ENCODE measurements at places on chromosomes 6 and 20.

DNA sequence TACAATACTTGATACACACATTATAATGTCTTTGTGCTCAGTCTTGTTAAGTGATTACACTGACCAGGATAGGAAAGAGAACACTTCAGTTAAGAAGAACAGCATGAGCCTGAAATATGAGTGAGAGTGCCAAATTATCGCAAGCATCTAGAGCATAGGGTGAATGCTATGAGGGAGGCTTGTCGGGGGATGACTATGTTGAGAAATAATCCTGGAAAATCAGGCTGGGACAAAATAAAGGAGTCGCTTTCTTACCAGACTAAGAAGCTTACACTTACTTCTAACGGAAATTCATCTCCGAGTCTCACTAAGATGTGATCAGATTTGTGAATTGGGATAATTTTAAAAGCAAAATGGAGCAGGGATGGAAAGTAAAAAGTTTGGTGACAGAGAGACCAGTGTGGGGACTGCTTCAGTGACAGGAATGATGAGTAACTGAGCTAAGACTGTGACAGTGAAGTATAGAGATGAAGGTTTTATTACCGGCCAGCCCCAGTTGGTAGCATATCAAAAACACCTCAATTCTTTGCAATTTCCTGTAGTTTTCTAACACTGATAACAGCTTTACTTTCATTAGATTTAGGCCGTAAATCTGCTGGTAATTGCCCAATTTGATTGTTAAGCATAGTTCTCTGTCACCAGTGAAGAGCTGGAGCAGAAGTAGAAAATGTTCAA is 48.4 kb upstream of the DEFB112 start:
- no peak for DNase-seq

DNA sequence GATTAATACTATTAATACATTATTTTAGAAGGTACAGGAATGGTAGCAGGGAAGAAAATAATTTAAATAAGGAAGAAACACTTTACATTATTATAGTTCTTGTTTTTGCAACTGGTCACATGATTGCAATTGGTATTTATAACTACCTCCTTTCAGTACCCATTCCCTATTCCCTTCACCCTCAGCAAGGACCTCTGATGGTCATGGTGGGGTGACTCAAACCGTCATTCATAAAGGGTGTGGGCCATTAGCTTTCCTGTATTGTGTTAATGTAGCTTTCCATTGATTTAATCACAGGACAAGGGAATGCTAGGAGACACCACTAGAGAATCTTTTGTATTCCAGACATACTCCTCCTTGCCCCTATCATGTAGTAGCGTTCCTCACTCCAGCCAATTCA is 47.2 kb upstream of the TMEM244 start:
- DNase-seq = no peak

DNA sequence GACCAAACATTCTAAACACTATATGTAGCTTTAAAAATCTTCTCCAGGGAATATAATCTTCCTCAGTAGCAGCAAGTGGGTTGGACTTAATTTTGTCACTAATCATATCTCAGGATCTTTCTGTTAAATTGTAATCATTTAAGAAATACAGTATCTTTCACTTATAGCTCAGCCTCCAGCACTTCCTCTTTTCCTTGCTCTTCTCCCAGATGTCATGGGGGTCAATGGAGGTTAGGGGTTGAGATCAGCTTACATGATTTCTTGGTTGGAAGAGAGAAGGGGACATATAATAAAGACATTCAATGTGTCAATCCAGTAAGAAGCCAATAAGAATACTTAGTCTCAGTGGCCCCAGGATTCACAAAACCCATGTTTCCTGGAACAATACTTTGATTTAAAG is 15.7 kb upstream of the REPS1 start:
- DNase-seq = no peak

DNA sequence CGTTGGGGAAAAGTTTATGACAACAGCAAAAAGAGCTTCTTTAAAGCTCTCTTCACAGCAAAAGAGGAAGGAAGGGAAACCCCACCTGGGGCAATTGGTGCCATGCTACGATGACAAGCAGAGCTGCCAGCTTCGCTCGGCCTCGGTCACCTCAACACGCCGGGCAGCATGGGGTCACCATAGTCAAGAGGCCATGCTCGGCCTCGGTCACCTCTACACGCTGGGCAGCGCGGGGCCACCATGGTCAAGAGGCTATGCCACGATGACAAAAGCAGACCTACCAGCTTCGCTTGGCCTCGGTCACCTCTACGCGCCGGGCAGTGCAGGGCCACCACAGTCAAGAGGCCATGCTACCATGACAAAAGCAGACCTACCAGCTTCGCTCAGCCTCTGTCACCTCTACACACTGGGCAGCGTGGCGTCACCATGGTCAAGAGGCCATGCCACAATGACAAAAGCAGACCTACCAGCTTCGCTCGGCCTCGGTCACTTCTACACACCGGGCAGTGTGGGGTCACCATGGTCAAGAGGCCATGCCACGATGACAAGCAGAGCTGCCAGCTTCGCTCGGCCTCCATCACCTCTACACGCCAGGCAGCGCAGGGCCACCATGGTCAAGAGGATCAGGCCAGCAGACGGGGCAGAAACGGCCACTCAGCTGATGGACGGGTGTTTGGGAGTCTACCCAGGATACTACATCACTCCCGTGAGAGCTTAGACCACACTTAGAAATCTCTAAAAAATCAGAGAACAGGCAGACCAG is 12.1 kb downstream of the APMAP start:
- DNase-seq = no peak

GRCh38 chr6:5813625-5814027 is 193.1 kb downstream of the NRN1 start:
- peak; percentile 29 for DNase-seq

DNA sequence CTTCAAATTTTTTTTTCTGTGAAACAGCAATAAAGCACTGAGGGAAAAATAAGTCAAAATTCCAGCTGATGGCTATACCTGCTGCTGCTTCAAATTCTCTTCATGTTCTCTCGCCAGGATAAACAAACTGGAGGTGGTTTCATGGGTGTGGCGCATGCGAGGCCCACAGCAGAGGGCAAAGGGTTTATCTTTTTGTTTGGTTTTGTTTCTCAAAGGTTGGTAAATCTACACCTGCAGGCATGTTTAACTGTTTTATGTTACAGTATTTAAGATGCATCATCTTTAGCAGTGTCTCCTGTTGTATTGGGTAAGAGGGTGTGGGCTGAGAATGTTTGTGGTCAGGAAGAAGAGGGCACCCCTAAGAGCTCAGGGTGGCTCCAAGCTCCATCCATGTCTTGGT is 342.2 kb downstream of the CDH26 start:
- no peak for DNase-seq

- no peak for DNase-seq
Measured at GRCh38 chr6:19849755-19850154, 12.6 kb downstream of the ID4 start.

GRCh38 chr6:122323361-122323760 is 76.1 kb upstream of the HSF2 start:
- no peak for DNase-seq

DNA sequence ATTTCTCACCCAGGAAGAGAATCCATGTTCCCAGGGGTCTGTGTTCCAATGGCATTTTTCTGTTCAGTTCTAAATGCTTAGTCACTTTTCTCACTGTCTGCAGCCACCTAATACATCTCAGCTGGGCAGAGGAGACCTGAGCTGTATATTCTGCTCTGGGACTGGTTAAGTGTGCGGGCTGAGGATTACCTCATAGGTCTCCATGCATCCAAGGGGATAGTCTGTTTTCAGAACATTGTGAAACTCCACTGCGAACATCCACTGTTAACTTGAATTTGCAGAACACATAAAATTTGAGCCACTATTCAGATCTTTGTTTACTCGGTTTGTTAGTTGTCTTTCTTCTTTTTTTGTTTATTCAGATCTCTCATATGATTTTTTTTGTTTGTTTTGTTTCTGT is 947.1 kb downstream of the TFAP2A start:
- DNase-seq = no peak

GRCh38 chr20:796921-797320 is 28.6 kb upstream of the SLC52A3 start:
- no peak for DNase-seq

DNA sequence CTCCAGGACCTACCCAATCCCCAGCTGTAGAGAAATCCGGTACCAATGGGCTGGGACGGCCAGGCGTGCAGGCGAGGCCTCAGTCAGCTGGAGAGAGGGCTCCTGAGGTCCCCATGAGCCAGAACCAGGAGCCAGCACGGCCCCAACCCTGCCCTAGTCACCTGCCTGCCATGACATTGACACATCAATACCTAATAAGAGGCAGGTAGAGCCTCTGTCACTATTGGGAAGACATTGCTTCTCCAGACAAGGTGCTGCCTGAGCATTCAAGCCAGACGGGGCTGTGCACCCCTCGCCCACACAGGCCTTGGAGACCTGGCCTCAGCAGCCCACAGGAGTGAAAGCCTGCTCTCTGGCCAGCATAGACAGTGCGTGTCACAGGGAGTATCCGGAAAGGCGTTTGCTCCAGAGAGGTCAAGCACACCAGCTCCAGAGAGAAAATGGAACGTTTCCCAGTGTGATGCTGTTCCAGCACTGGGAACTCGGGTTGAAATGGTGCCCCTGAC is 3.5 kb downstream of the DLL1 start:
- no peak for DNase-seq

- DNase-seq = no peak
Measured at GRCh38 chr20:59421089-59421488, 120.7 kb downstream of the EDN3 start.

DNA sequence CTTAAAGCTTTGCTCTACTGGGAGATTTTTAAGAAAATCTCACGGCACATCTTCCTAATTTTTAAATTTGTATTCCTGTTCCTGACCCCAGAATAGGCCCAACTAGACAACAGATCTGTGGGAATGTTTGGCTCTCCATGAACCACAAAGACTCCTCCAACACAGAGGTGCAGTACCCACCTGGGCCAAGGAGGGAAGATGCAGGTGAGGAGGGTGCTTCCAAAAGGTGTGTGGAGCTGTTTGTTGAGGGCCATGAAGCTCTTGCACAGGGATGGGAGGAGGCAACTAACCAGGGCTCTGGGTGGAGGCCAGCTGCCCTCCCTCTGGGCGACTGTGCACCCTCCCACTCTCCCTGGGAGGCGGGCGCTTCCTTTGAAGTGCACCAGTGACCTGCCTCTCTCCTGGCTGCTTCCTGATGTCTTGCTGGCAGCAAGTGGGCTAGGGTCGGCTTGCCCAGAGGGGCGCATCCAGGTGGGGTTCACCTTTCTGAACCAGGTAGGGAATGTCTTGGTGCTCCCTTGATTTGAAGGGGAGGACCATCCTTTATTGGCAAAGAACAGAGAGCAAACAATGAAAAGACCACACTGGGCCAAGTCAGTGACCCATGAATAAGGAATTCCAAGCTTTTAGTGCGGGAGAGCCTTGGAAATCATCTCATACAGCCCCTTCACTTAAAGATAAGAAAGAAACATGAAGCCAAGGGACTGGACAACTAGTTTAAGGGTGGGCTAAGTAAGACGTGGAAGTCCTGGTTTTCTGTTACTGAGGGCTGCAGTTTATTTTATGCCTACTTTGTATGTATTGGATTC is 76.0 kb downstream of the ANKRD6 start:
- DNase-seq = no peak

- no peak for DNase-seq
Measured at GRCh38 chr6:113361014-113361645, 496.0 kb upstream of the MARCKS start.

GRCh38 chr6:6870921-6871320 is 236.8 kb upstream of the RREB1 start:
- DNase-seq = no peak

DNA sequence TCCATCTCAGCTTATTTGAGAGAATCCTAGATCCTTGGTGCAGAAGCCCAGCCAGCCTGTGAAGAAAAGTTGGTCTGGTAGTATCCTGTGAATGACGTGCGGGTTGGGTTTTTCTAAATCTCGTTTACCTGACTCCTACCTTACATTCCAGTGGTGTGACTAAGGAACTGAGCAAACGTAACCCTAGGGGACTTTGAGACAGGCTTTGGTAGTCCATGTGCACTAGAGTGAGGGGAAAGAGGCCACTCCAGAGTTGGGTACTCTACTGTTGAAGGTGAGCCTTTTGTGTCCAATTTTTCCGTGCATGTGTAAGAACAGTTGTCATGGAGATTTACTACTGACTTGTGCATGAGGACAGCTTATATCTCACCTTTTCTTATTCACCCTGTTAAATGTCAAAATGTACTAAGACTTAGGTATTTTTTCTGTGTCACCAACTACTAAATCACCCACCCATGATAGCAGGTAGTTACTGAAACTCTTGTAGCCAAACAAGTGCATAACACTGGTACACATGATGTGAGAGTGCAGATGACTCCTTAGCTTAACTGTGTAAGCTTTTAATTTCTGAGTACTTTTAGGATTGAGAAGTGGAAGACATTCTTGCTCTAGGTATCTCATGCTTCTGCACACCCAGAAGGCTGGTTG is 26.3 kb upstream of the PLCG1 start:
- no peak for DNase-seq

DNA sequence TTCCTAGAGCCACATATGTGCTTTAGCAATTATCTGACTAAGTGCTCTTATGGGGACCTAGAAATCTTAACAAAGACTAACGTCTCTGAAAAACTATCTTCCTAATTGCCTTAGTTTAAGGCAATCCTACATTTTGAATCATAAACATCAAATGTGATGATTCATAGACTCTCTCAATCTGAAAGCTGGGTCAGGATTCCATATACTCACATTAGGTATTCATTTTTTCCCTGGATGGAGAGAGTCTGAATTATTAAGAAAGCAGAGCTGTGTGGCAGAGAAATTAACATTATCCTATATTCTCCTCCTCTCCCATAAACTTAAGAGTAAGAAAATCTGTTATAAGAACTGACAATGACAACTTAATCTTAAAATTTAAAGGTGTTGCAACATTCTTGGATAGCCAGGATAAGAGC is 1.6 kb upstream of the PRL start:
- no peak for DNase-seq

DNA sequence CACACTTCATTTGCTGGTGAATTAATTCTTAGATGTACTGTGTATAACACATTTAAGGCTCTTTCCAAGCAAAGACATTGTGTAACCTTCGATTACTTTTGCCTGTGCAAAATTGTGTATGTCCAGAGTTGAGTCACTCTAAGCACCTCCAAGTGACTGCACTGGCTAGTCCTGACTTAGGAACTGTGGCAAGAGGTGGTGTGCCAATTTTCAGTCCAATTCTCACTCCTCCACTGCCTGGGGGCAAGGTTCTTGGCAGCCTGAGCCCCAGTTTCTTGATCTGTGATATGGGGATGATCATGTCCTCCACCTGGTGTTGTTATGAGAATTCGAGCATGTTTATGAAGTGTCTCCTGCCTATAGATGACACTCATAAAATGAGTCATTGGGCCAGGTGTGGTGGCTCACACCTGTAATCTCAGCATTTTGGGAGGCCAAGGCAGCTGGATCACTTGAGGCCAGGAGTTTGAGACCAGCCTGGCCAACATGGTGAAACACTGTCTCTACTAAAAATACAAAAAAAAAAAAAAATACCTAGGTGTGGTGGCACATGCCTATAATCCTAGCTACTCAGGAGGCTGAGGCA is 105.3 kb upstream of the CDYL start:
- no peak for DNase-seq

DNA sequence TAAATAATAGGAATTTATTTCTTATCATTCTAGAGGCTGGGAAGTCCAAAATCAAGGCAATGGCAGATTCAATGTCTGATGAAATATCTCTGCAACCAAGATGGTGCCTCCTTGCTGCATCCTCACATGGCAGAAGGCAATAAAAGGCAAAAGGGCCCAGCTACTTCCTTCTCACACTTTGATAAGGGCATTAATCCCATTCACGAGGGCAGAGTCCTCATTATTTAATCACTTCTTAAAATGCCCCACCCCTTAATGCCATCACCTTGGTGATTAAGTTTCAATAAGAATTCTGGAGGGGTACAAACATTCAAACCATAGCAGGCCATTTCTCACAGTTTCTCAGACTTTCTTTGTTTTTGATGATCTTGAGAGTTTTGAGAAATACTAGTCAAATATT is 145.8 kb upstream of the TSHZ2 start:
- no peak for DNase-seq

Data from CD4-positive, alpha-beta T cell treated with Interleukin-21 for 1 hour (primary cell).